ENCODE measurements at places on chromosomes 16 and 17.

GRCh38 chr17:40224718-40225550, 5.8 kb downstream of the WIPF2 start:
- no peak for DNase-seq

DNA sequence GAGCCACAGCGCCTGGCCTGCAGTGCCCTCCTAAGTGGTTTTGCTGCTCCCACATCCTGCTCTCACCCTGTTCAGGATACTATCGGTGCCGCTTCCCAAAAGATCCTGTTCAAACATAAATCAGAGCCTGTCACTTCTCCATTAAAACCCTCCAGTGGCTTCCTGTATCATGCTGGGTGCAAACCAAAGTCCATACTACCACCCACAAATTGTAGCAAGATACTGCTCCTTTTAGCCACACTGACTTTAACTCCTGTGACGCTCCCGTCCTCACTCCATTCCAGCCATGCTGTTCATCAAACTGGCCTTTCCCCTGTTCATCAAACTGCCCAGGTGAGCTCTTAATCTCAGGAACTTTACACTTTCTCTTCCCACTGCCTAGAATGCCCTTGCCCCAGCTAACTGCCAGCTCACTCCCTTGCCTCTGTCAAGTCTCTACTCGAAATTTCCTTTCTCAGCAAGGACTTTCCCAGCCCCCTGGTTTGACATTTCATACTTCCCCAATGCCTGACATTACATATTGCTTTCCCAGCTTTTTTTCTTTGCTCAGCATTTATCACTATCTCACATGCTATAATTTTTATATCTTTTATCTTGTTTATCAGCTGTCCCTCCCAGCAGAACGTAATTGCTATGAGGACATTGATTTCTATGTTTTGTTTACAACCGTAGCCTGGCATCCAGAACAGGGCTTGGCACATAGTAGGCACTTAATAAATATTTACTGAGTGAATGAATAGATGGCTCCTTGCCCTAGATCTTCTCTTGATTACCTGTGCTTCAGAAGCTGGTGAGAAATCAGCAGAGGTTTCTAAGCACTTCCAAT, 44.3 kb upstream of the SMURF2 start:
- DNase-seq = no peak

DNA sequence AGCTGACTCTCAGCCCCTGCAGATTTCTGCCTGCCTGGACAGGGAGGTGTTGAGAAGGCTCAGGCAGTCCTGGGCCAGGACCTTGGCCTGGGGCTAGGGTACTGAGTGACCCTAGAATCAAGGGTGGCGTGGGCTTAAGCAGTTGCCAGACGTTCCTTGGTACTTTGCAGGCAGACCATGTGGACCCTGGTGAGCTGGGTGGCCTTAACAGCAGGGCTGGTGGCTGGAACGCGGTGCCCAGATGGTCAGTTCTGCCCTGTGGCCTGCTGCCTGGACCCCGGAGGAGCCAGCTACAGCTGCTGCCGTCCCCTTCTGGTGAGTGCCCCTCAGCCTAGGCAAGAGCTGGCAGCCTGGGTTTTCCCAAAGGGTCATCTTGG, 3.9 kb downstream of the GRN start:
- no peak for DNase-seq

- no peak for DNase-seq
Measured at GRCh38 chr16:26665166-26665939, 401.4 kb upstream of the C16orf82 start.

DNA sequence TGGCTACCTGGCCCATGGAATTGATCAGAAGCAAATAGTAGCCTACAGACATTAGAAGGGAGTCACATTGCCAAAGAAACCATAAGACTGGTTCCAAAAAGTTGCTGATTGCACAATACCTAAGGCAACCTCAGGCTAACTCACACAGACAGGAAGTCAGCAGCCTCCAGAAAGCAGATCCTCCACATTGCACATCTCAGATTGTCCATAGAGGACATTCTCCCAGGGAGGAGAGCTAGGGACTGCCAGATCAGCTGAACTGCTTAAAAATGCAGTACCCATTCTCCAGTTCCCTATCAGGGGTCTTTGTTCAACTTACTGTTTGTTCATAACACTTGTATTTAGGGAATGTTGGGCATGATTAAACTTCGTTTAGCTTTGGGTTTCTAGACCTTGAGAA, 4.2 kb downstream of the CCL3 start:
- DNase-seq = no peak

GRCh38 chr17:41486809-41487530, 2.7 kb downstream of the KRT36 start:
- DNase-seq = peak; percentile 13

DNA sequence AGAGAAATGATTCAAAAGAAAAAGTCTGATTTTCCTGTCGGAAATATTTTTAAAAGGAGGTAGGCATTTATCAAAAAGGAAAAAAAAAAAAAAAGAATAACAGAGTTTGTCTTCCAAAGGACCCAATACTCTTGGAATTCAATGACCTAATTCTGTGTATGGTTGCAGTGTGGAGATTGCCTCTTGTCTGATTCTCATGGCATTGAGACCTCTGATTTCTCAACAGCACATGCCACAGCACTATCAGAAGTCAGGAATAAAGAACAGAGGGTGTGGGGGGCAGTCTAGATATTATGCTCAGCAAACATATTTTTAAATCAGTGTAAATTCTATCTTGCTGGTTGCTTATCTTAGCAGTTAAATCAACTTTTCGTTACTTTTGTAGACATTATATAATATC, 81.3 kb upstream of the SOX9 start:
- DNase-seq = no peak

DNA sequence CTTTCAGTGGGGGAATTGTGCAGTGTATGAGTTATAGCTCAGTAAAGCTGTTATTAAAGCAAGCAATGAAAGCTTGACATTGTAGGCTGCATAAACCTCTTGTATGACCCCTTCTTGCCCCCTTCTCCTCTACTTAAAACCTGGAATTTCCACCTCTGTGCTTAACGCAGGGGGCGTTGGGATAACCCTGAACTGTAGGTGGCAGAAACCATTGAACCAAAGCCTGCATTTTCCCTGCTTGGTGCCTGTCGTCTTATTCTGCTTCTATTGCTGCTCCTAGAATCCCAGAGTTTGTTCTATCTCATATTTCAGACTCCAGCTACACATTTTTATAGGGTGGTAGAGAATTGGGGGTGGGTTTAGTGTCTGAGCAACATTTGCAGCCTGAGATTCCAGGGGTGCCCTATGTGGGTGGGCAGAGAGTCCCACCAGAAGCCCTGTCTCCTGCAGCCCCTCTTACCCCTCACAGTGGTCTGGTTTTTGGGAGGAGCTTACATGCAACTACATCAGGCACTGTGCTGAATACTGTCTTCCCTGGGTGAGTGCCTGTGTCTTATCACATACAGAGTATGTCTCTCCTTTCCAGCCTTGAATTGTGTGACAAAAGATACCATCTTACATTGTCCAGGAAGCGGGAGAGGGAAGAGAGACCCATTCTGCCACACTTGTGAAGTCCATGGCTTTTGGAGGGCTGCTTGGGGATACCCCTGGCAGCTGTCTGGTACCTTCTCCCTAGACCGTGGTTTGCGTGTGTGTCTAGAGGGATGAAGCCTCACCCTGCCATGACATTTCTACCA, 407.7 kb upstream of the EEF2KMT start:
- no peak for DNase-seq

- DNase-seq = no peak
Measured at GRCh38 chr16:58695368-58695767, 10.8 kb upstream of the SLC38A7 start.

DNA sequence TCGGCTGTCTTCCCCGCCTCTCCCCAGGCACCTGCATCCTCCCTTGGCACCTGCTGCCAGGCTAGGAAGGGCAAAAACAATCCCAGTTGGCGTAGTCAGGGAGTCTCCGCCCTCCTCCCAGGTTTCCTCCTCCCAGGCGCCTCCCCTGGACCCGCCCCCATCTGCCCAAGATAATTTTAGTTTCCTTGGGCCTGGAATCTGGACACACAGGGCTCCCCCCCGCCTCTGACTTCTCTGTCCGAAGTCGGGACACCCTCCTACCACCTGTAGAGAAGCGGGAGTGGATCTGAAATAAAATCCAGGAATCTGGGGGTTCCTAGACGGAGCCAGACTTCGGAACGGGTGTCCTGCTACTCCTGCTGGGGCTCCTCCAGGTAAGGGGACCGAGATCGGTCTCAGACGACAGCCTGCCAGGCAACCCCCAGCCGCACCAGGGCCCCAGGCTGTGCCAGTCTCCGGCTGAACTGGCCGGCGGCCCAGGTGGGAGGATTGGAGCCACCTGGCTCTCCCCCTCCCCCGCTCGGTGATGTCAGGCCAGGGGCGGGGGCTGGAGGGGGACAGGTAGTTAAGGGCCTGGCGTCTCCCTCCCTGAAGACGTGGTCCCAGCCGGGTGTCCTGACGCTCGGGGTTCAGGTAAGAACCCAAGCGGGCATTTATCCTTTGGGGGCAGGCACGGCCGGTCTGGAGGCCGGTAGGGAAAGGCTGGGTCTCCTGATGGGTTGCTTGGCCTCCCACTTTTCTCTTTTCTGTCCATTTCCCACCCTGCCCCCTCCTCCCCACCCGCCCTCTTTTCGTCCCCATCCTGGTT, at the start of gene GRB7:
Gene GRB7, plus strand, starts transcription at position 179 of the 808 bp plus-strand sequence. CDS start 4,364 bp downstream, outside the sequence.
- no peak for DNase-seq
